ENCODE measurements at places on chromosomes 6 and 20. TPM values are rescaled to one million over a fixed set of nuclear protein-coding genes. Genes with fewer than 3 reads are reported as not detected.

ECT2L gene
- 0.13 TPM for total RNA-seq

GINS1 gene
- total RNA-seq: 1.4 TPM

PSMB8 gene
- 19.5 TPM for total RNA-seq

MYB gene
- under 0.01 TPM for total RNA-seq

MYH7B gene
- under 0.01 TPM for total RNA-seq
